Stimulated activated naive CD8-positive, alpha-beta T cell treated with anti-CD3 and anti-CD28 coated beads, Interleukin-15, Interleukin-2, amounts not matched to agents 100 U/mL and 50 U/mL, for 24 hours (primary cell): ENCODE measurements at places on chromosomes 6 and 20.
A peak's percentile ranks its signal among the peaks of the same experiment; 100 is the strongest.

DNA sequence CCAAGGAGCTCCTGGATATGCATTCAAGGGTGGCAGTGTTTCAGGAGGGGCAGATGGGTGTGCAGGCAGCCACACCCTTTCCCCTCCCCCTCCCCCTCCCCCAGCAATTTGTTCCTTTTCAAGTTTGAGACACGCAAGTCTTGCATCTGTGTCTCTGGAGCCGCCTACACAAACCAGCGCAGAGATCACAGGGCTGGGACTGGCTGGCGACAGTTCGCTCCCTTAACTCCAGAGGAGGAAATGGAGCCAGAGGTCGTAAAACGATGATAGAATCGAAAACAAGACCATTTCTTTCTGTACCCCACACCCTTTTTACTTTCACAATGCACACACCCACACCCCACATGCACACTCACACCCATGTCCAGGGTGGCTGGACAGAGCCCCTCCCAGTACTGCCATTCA, 163.1 kb downstream of the LY86 start:
- peak; percentile 35 for DNase-seq

DNA sequence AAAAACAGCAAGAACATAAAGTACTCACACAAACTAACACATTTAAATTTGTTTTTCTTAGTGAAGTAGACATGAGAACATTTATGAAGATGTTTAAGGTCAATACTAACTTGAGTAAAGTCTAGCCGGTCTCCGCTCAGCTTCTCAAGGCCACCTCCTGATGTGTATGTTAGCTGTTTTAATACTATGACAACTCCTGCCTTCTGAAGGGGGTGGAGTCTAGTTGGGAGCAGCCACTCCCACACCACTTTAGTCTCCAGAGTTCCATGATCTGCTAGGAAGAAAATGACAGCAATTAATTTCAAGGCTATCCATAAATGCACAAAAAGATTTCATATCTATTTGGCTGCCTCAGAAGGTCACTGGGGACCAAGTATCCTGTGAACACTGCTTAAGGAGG, at the start of gene GSTA3:
GSTA3 (minus strand) TSS at position 168 of the 400 bp plus-strand sequence. CDS start 3,864 bp downstream, outside the sequence.
- no peak for DNase-seq

GRCh38 chr6:14354919-14355572, 237.5 kb downstream of the CD83 start:
- peak; percentile 67 for DNase-seq

DNA sequence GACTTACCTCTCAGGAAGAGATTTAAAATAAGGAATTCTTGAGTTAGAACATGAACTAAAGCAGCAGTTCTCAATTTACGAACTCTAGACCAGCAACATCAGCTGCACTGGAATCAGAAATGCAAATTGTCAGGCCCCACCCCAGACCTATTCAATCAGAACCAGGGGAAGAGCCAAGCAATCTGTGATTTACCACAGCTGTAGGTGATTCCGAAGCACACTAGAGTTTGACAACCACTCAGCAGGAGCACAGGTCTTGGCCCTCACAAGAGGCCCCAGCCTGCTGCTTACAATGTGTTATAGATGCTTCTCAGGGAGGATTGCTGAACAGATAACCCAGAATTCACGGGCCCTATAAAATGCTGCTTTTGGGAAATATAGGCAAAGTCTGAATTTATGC, 279.2 kb downstream of the PTPRK start:
- no peak for DNase-seq

DNA sequence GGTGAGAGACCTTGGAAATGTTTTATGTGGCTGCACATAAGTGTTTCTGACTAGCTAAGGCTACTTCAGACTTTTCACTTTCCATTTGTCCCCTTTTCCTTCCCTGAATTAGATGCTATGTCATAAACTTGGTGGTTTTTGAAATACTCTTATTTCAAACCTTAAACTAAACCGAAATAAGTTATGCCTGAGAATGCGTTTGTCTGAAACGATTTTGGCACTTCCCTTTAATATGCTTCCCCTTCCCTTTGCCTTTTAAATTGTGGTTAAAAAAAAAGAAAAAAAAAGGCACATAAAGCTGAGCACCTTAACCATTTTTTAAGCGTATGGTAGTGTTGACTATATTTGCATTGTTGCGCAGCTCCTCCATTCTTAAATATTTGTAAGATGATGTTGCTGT, 14.3 kb downstream of the ZNF451 start:
- DNase-seq = no peak

DNA sequence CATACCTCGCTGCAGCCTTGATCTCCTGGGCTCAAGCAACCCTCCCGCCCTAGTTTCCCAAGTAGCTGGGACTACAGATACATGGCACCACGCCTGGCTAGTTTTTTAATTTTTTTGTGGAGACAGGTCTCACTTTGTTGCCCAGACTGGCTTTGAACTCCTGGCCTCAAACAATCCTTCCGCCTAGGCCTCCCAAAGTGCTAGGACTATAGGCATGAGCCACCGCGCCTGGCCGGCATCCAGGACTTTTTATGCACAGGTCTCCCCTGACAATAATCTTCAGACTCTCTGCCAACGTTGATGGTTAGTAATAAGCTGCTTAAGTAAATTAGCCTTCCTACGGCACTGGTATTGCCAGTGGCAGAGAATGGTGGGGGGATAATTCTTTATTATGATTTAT, 110.5 kb upstream of the MTHFD1L start:
- DNase-seq = no peak

DNA sequence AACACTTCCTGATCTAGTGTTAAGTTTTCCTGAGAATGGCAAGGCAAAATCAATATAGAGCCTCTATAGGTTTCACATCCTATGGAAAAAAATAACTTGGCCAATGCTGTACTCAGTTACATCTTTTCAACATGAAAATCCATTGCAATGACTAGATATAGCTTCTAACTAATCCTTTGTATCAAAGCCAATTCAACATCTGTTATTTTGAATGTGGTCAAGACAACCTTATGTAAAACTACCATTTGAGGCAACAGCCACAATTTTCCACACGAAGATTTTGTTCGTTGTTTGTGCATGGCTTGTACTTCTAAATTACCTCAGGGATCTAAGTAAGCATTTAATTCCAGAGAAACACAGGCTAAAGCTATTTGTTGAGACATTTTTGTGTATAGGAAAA, 637.8 kb upstream of the EYS start:
- no peak for DNase-seq

- no peak for DNase-seq
These were observed 116.3 kb upstream of the TCF21 start for GRCh38 chr6:133772567-133772966.

GRCh38 chr20:10716855-10717254, 43.1 kb upstream of the JAG1 start:
- DNase-seq = no peak

DNA sequence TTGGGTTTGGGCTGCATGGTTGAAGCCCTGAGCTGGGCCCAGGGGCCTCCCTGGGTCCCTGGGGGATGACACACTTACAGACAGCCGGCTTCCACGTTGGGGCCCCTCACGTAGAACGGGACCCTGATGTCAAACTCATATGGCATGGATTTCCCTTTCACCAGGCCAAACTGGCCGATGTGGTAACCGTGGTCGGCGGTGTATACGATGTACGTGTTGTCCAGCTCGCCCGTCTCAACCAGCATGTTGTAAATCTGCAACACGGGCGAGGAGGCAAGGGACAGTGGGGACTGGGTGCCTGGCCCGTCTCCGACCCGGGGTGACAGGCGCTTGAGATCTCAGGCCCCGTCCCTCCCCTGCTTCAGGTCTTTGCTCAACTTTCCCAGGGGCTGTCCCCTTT, 102.4 kb downstream of the SULF2 start:
- DNase-seq = no peak

DNA sequence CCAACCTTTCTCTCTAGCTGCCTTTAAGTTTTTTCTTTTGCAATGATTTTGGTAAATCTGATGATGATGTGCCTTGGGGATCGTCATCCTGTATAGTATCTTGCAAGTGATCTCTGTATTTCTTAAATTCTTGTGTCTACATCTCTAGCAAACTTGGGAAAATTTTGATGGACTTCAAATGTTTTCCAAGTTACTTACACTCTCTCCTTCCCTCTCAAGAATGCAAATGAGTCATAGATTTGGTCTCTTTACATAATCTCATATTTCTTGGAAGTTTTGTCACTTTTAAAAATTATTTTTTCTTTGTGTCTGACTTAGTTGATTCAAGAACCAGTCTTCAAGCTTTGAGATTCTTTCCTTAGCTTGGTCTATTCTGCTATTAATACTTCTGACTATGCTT, 176.4 kb downstream of the TBC1D32 start:
- no peak for DNase-seq

DNA sequence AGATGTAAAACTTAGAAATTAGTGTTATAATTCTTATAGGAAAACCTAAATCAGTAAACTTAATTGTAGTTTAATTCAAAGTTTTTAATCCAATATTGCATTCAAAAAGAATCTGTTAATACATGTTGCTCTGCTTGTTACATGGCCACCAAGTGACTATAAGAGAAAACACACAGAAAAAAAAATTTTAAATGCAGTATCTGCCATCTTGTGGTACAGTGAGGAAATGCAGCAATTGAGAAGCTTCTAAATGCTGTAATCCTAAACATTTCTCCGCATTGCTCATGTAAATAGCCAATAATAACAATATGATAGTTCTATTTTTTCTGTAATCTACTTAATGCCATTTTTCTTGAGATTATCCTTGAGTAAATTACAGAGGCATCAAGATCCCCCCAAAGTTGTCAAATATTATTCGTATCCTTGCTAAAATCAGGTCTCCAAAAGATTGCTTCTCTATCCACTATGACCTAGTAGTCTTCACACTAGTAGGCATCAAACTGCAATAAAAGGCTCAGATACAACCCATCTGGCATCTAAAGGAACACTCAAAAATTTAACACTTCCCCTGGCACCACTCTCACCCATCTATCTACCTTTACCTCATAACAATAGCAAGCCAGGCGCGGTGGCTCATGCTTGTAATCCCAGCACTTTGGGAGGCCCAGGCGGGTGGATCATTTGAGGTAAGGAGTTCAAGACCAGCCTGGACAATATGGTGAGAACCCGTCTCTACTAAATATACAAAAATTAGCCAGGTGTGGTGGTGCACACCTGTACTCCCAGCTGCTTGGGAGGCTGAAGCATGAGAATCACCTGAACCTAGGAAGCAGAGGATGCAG, 34.6 kb downstream of the HDAC2 start:
- no peak for DNase-seq

DNA sequence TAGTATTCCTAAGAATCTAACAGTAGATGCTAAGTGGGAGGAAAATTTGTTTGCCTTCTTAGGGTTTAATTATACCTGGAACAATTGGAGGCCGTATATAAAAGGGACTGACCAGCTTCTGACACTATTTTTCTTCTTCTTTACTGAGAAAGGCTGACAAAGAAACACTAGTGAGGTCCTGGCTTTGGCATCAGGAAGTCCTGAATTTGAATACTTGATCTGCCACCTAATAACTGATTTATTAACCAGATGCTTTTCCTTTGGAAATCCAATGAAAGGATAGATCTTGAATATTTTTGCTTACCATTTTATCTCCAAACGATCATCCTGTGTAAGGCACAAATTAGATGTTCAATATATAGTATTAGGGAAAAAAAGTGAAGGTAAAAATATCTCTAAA, 382.5 kb downstream of the CENPW start:
- no peak for DNase-seq

DNA sequence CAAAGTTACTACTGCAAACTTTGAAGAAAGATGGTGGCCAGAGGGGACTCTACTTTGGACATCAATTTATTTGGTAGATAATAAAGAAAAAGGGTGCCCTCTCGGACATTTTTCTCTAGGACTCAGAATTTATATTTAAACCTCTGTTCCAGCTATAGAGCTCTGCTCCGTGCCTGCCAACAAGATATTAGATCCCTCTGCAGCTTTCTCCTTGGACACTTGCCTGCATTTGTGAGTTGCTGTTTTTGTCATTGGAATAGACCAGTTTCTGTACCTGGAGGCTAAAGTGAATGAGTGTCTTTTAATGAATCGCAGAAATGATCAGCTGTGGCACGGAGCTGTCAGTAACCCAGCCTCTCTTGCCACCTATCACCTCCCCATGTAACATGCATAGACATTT, 253.5 kb downstream of the NRN1 start:
- no peak for DNase-seq

DNA sequence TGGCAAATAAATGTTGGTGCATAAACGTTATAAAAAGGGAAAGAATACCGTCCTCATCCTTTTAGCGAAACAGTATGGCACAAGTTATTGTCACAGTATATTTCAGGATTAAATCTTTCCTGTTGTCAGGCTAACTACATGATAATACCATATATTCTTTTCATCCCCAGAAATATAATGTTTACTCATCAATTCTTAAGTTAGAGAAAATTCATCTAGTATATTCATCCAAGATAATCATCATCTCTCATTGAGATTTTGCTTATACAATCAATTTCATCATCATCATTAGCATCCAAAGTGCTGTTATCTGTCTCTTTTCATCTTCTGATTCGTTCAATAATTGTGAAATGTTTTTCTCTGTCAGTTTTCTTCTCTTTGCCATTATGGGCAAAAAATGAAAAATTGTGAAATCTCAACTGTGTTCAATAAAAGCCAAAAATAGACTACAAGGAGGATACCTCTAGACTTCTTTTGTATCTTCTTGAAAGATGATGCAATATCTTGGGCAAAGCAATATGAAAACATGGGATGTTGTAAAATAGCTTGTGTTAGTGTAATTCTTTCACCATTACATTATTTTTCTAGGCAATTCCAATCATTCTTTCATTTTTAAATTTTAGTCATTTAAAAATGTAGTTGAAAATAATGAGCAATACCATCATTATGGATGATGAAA, 2.6 kb downstream of the SPACA1 start:
- no peak for DNase-seq

DNA sequence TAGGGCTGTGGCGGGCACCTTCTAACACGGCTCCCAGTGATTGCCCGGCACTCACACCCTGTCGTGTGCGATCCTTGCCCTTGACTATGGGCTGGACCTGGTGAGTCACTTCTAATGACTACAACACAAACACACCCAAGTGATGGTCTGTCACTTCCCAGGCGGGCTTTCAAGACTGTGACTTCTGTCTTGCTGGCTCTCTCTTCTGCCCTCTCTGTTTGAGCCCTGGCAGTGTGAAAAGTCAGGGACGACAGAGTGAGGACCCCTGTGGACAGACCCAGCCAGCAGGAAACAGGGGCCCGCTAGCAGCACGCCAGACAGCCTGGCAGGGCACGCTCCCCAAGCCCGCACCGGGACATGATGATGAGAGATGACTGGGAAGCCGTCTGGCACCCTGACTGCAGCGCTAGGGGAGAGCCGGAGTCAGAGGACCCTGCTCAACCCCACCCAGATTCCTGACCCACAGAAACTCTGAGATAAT, 43.0 kb downstream of the KIF16B start:
- no peak for DNase-seq

DNA sequence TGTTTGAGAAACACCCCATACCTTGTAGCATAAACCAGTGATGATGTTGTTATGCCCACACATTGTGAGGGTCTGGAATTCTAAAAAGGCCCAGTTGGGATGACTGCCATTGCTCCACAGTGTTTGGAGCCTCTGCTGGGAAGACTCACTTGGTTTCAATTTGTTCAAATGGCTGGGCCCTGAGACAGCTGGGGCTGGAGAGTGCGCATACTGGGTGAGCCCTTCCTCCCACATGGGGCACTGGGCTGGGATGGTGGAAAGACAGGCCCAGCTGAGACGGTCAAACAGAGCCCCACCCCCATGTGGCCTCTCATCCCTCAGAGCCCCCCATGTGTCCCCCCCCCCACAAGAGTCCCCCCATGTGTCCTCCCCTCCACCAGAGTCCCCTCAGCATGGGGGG, 20.3 kb upstream of the RNASET2 start:
- DNase-seq = no peak
